ENCODE measurements at places on chromosomes 1 and 21.

DNA sequence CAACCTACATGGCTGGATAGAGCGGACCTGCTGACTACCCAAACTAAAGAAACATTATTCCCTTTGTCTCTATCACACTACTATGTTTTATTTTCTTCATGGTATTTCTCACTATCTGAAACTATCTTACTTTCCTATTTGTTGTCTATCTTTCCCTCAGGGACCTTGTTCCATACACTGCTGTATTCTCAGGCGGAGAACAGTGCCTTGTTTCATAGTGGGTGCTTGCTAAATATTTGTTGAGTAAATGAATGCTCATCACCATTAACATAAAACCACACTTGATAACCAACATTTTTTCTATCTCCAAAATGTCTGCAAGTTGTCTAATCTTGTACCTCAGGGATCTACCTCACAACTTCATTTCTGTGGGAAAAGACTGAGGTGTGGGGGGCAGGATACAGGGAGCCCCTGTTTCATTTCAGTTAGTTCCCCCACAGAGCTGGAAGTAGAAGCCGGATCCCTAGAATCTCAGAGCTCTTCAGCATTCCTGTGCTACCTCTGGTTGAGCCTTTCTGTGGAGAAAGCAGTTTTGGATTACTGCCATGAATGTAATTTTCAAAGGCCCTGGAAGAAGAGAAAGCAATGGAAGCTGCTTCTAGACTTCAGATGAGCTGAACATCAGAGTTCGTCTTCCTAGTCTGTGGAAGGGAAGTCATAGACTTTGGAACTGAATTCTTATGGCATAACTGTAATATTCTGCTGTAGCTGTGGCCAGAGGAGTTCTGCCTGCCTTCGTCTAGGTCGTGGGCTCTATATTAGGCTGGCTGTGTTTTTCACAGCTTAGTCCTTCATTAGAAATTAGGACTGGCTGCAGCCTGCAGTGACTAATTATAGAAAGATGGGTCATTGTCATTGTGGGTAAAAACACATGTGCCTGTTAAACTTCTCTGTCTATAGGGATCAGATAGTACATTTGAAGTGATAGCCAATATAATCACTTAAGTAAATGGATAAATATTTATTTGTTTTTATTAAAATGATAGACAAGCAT, 293.2 kb upstream of the SGIP1 start:
- no peak for DNase-seq

DNA sequence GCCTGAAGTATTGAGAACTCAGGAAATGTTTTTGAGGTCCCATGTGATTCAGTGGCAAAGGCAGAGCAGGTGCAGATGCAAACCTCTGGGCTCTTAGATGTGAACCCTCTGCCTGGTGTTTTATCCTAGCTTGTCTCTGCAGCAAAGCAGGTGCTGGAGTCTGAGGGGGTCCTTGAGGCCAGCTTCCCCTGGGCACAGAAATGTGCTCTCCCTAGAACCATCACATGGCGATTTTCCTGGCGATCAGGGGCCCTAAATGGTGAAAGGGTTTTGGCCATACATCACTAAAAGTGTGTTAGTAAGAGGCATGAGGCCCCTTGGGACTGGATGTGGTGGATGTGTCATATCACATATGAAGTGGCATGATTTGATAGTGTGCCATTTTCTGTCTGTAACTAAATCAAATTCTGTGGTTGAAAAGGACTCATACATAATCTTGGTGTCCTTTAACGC, 144.8 kb downstream of the ST6GALNAC3 start:
- no peak for DNase-seq

GRCh38 chr1:20601129-20601825, 12.4 kb downstream of the CDA start:
- no peak for DNase-seq

- no peak for DNase-seq
These were observed 1.3 kb downstream of the KDM5B start for GRCh38 chr1:202806845-202807450.

DNA sequence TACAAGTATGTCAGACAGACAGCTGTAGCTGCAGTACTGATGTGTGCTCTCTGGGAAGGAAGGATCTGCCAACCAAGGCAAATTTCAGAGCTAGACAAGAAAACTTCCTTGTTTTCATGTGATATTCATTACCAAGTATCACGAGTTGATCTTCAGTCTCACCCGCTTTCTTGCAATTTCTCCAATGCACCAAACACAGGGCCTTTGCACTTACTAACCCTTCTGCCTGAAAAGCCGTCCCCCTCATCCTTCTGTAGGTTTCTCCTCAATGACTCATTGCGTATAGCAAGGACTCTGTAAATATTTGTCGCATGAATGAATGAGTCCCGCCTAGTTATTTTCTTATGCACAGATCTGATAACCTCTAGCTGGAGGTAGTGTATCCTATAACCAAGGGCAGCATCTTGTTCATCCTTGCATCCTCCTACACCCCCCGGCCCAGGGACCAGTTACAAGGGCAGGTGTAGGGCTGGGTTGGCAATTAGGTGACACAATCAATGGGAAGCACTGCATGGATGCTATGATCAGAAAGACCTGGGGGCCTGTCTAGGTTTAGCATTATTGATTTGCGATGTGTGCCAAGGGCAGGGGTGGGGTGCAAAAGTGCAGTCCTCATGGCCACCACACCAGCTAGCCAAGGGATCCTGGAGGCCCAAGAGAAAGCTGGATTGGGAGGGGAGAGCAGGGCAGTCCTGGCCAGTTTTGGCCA, 51.4 kb upstream of the GPR157 start:
- DNase-seq: no peak

- DNase-seq: no peak
These were observed 91.3 kb downstream of the RPE65 start for GRCh38 chr1:68358439-68358838.

GRCh38 chr1:88509379-88509778, 174.7 kb upstream of the PKN2 start:
- DNase-seq: no peak

- no peak for DNase-seq
These were observed 24.0 kb downstream of the PGLYRP3 start for GRCh38 chr1:153288634-153289275.

DNA sequence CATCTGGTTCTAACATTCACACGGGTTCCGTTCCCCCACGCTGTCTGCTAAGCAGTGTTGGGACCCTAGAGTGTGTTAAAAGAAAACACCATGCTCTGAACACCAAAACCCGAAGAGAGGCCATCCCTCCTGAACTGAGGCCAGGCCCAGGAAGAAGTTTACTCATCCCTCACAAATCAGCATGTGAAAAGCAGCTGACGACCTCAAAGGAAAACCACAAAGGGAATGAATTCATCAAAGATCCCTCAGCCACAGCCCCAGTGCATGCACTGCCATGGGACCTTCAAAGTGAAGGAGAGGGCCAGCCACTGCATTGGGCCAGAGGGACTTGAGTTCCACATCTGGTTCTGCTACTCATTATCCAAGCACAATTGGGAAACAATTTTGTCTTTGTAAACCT, 7.0 kb upstream of the PSEN2 start:
- no peak for DNase-seq

DNA sequence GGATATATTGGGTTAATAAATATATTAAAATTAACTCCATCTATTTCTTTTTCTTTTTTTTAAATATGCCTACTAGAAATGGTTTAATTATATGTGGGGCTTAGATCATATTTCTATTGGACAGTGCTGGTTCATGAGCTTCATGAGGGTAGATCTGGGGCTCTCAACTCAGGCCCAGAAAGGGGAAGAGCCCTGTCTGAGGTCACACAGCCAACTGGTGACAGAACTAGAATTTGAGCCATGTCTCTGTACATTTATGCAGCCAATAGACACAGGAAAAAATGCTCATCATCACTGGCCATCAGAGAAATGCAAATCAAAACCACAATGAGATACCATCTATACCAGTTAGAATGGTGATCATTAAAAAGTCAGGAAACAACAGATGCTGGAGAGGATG, 5.1 kb upstream of the EPHB2 start:
- DNase-seq: no peak

DNA sequence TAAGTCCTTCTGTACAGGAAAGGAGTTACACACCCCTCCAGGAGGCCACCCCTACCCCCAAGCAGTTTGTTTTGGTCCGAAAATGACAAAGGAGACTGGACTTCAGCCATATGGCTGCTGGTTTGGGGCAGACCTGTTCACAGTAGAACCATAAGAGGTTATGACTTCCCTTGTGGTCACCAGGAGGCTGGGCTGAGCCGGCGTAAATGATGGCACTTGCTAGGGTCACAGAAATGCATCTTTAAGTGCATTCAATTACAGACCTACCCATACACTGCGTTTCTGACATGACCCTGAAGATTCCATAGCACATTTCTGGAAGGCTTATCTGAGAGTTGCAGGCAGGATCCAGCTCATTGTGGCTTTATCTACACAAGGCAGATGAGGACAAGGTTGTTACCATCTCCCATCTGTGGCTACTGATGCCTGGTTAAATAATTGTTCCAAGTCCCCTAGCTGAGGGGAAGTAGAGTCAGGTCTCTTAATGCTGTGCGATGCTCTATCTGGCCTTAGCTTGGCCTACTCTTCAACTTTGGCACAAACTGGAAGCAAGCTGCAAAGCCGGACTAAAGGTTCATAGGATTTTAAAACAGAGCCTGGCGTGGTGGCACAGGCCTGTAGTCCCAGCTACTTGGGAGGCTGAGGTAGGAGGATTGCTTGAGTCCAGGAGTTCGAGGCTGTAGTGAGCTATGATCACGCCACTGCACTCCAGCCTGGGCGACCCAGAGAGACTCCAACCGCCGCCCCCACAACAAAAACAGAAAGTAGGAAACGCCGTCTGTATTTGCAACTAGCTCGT, 1.7 kb upstream of the TRIM67 start:
- DNase-seq: no peak

DNA sequence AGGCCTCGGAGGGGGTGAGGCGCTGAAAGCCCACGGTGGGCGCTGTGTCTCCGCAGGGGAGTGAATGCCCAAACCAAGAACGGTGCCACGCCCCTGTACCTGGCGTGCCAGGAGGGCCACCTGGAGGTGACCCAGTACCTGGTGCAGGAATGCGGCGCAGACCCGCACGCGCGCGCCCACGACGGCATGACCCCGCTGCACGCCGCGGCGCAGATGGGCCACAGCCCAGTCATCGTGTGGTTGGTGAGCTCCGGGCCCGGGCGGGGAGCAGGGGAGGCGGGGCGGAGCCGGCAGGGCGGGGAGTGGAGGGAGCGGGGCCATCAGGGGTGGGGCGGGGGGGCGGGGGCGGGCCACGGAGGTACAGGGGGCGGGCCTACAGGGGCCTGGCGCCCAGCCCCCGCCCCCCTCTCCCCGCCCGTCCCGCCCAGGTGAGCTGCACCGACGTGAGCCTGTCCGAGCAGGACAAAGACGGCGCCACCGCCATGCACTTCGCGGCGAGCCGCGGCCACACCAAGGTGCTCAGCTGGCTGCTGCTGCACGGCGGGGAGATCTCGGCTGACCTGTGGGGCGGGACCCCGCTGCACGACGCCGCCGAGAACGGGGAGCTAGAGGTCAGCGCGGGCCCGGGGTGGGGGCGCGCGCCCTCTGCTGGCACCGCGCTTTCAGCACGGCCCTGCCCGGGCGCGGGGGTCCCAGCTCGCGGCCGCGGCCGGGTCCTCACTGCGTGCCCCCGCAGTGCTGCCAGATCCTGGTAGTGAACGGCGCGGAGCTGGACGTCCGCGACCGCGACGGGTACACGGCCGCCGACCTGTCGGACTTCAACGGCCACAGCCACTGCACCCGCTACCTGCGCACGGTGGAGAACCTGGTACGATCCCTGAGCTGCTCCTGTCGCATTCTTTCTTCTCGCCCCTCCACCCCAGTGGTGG, 15.9 kb downstream of the ESPN start:
- peak; percentile 64 for DNase-seq

- no peak for DNase-seq
These were observed 222.9 kb downstream of the PLPP3 start for GRCh38 chr1:56356376-56356990.

- DNase-seq: no peak
These were observed 2.2 kb upstream of the DDOST start for GRCh38 chr1:20663365-20663764.

- no peak for DNase-seq
These were observed 143.9 kb downstream of the NTPCR start for GRCh38 chr1:233094269-233094668.

DNA sequence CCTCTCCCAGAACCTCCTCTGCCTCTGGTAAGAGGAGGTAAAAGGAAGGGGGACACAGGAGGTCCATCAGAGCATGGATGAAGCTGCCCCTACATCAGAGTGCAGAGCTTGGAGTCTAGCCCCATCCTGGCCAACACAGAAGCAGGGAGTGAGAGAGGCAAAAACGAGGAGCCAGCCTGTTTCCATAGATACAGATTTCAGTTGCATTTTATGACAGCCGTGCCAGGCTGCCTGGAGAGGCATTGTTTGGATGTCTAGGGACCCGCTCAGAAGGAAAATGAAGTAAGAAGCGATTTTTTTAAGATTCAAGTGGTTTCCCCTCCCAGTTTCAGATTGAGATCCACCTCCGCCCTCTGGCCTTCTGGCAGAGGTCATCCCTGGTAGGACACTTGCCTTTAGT, 11.5 kb upstream of the GJA8 start:
- DNase-seq: no peak

GRCh38 chr1:243735457-243735856, 114.6 kb downstream of the AKT3 start:
- DNase-seq: no peak

DNA sequence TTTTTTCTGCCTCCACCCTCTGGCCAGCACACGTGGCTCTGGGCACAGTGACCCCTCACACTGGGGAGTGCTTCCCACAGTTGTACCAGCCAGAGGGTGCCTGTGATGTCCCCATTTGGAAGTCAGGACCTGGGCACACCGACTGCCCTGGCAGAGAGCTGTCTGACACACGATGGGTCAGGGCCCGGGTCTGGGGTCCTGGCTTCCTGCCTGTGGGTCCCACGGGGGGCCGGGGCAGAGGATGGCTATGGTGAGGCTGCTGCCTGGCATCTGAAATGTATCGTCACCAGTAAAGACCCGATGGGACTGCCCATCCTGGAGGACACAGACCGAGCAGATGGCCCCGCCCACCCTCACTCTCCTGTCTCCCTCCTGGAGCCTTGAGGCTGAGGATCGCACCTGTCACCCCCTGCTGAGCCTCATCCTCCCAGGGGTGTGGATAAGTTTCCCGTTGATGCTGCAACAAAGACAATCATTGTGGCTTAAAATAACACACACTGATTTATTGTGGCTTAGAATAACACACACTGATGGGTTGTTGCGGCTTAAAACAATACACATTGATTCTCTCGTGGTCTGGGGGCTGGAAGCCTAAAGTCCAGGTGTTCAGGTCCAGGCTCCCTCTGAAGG, 88.8 kb upstream of the TTC34 start:
- no peak for DNase-seq

- DNase-seq: no peak
These were observed 78.4 kb downstream of the SMYD3 start for GRCh38 chr1:246428542-246429308.

DNA sequence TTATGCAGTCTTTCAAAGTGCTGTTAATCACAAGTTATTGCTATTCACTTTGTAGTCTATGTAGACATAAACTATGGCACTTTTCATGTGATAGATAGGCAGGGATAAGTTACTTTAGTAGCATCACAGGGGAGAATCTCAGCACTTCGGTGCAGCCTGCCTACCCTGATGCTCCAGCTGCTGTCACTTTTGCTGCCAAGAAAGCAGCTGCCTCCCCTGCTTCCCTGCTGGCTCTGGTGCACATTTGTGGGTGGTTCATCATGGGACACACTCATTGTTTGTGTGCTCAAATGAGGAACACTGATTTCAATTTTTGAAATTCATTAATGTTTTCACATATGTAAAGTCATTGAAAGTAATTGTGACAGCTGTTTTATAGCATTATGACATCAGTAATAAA, 272.6 kb downstream of the S1PR1 start:
- DNase-seq: no peak
